Daoy (cell line): ENCODE measurements at places on chromosomes 4 and X. TPM values are rescaled to one million over a fixed set of nuclear protein-coding genes. Genes with fewer than 3 reads are reported as not detected.

Gene SMR3B
- total RNA-seq: not detected in 2 replicates

Gene SOD3
- total RNA-seq: 0.18 and 0.63 TPM in 2 replicates

Gene WDR1
- total RNA-seq: 394 and 409 TPM in 2 replicates

Gene SYNPO2
- 0.11 and 0.86 TPM in 2 replicates for total RNA-seq

Gene MCTS1
- 81.7 and 88.3 TPM in 2 replicates for total RNA-seq

Gene NPY5R
- 0.48 TPM in 1 of 2 replicates, not detected in the other for total RNA-seq

DNA sequence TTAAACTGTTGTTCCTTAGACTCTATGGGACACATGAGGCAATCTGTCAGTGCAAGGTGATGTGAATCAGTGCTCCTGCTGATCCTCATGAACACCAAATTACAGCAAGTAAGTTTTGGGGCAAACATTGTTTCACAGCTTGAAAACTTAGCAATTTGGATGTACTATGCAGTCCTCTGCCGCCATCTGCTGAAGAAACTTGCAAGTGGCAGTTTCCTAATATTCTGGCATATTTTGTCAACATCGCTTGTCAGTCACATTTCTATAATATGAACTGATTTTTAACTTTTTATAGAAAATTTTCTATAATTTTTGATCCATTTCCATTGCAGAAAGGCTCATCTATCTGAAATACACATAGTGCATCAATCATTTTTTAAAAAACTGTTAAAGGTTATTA is 56.3 kb downstream of the ZAR1 start:
- DNase-seq: peak; percentile 13

- DNase-seq: no peak
Observed at GRCh38 chrX:109783701-109784079, 50.6 kb upstream of the ACSL4 start.

DNA sequence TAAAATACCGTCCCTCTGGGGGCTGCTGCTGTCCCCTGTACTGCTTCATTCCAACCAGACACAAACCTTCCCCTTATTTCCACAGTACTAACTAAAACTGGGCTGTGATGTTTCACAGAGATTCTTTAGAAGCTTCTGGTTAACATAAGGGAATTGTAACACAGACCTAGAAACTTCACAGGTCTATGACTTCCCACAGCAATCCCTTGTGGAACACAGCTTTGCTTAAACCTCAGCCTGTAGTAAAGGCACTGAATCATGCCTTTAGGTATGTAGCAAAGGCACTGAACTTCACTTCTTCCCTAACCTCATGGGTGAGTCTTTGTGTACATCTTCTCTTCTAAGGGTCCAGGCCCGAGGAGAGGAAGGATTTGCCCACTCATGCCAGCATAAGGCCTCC is 49.4 kb downstream of the SPINK2 start:
- DNase-seq: no peak

- DNase-seq: no peak
Observed at GRCh38 chrX:77415882-77416281, 31.3 kb upstream of the FGF16 start.

DNA sequence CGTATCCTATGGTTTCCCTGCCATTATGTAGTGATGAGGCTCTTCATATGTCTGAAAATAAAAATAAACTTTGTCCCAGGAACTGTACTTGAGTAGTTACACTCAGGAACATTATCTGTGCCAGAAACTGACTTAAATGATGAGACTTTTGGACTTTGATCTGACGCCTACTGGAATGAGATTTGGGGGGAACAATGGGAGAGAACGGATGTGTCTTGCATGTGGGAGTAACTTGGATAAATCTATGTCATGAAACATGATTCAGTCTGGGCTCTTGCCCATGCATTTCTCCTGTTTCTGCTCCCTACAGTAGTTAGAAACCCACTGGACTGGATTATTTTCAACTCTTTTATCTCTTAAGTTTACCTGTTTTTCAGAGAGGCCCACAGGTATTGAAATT is 2351.4 kb downstream of the PCDH7 start:
- no peak for DNase-seq

DNA sequence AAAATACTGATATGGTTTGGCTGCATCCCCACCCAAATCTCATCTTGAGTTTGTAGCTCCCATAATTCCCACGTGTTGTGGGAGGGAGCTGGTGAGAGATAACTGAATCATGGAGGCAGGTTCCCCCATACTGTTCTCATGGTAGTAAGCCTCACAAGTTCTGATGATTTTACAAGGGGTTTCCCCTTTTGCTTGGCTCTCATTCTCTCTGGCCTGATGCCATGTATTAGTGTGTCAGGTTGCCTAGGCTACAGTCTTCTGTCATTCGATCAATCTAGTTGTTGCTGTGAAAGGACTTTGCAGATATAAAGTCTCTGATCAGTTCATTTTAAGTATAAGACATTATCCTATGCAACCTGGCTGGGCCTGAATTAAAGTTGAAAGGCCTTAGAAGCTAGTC is 209.3 kb upstream of the MAOA start:
- no peak for DNase-seq

GRCh38 chr4:181958446-181958845 is 284.8 kb upstream of the TENM3 start:
- no peak for DNase-seq

DNA sequence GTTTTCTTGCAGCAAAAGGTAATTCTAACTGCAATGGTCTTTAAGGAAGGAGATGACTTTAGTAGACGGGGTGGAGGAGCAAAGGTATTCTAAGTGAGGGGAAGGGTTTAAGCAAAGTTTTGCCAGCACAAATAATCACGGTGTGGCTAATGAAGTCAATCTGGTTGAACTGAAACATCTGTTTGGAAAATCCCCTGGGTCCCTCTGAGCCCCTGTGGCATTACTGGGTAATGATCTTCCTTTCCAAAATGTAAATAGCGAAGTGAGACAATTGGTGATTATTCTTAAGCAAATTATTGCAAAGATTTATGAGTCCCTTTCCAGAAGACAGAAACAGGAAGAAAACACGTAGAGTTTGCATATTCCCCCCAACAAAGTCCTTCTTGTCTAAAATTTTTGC is 47.2 kb downstream of the FGFBP1 start:
- DNase-seq: no peak

- DNase-seq: no peak
Observed at GRCh38 chr4:81494031-81494431, 22.3 kb upstream of the RASGEF1B start.

DNA sequence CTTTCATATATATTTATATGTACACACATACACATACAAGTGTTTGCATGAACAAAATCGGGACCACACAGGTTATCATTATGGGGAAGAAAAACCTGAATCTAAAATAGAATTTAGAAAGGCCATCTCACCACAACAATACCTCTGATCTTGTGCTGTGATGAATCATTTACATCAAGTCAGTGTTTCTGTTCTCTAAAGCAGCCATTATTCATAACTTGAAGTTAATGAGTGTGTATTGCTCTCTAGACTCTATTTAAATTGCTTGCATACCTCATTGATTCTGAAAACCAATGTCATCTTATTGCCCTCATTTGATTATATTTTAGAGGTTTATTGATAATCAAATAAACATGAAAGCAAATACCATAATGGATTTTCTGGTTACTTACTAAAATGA is 71.6 kb downstream of the FAM114A1 start:
- no peak for DNase-seq

DNA sequence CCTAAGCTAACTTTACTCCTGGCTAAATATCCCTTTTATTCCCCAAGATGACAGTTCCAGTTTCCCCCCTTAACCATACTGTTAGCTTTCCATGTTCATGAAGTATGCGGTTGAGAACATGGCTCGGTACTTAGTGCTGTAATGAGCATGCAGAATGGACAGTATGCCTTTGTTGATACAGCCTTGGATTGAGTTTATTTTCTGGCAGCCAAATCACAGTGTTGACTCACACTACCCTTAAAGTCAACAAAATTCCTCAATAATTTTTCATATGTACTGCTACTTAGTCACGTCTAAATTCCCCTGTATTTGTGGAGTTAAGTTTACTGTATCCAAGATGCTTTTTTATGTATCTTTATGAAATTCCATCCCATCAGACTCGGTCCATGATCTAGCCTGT is 1.4 kb upstream of the VEGFC start:
- DNase-seq: peak; percentile 55

GRCh38 chrX:129600981-129601424 is 53.8 kb downstream of the APLN start:
- no peak for DNase-seq

- no peak for DNase-seq
Observed at GRCh38 chr4:180190382-180190781, 2052.8 kb upstream of the TENM3 start.

DNA sequence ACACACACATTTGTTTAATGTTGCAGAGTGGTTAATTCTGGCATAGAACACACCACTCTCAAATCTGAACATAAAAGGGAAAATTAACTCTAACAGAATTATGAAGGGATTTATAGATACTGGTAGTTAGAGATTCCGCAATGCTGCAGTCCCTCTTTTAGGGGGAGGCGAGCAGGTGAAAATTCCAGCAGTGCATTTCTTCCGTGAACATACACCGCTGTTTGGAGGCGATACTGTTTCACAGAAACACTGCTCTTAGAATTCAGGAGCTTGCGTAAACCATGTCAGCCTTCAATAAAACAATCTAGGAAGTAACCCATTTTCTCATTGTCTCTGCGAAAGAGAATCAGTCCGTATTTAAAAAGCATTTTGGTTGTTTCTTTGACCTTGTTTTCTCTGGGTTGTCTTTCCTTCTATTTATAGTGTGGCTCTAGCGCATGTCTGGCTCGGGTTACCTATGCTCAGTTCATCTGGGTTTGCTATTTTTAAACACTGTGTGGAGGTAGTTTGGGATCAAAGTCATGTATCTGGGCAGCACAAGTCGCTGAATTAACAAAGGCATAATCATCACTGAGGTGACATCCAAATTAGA is 90.4 kb downstream of the GPAT3 start:
- no peak for DNase-seq

DNA sequence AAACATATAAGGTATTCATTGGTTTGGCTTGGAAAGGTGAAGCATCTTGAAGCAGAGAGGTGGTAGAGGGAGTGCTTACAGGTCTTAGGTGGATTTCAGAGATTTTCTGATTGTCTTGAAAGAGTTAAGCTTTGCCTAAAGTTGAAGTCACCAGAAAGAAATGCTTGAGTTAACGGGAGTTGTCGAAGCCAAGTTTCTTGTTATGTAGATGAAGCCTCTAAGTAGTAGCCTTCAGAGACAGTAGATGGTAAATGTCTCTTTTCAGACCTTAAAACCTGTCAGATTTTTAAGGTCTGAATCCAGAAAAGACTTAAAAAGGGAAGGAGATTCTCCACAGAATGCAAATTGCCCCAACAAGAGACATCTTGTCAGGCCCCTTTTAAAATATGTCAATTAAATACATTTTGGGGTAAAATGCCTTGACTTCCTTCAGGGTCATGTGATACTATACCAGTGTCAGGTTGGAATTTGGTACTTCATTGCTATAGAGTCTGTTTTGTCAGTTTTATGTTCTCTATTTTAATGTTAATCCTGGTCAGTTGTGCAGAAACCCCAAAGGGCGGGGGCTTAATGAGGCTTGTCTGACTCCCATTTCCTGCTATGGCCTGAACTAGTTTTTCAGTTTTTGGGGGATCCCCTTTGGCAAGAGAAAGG is 81.0 kb downstream of the PCDH18 start:
- DNase-seq: no peak

GRCh38 chrX:70196961-70197720 is 19.9 kb downstream of the DGAT2L6 start:
- DNase-seq: peak; percentile 54

DNA sequence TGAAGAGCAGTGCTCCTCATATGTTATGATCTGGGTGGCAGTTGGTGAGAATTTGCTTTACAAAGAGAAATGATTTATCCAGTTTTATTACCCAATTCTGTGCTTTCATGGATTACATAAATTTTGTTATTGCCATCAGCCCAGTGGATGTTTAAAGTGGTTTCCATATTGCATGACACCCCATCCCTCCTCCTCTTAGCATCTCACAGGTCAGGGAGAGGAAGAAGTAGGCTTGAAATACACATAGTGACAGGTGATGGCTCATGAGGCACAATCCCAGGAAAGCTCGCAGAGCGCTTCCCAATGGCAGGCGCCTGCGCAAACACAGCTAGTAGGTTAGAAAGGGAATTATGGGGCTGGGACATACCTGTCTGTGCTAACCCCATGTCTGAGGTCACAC is 47.7 kb upstream of the GATB start:
- no peak for DNase-seq

- no peak for DNase-seq
Observed at GRCh38 chr4:166827167-166827566, 407.1 kb downstream of the SPOCK3 start.

DNA sequence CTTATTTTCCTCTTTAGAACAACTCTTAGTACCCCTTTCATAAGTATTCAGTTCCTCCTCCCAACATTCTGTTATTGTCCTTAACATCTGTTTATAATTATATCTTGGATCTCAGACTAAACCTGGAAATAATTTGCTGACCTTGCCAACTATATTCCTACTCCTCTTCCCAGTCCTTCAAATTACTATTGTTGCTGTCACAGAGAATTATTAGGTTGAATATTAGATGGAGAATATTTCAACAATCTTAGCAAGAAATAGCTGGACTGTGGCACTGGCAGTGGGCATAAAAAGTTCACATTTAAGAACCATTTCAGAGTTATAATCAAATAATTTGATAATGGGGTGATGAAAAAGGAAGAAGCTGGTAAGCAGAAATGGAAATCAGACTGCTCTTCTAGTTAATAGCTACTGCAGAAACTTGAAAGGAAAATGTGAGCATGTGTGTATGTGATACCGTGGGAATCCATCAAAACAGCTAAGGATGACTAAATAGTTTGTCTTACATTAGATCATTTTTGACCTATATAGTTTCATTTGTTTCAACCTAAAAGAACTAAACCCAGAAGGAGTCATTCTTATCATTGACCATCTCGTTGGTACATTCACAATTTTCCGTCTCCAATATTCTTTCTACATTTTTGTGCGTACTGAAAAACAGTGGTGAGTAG is 43.3 kb upstream of the PRDM8 start:
- DNase-seq: no peak

- no peak for DNase-seq
Observed at GRCh38 chrX:1103360-1103759, 109.1 kb downstream of the CRLF2 start.

DNA sequence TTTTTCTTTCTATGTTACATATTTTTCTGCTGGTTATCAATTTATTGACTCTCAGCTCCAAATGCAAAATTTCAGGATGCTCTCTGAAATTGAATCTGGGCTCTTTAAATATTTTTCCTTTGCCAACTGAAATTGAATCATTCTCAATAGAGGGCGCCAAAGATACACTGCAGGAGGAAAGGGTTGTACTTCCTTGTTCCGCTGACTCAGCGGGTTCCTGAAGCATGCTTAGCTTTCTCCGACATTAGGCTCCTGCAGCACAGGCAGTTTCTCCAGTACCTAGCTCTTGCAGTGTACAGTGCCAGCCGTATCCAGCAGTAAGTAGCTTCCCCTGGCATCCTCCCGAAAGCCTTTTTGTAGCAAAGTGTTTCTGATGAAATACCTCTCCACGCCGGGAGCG is 28.8 kb upstream of the CFAP47 start:
- DNase-seq: peak; percentile 60

GRCh38 chr4:82754513-82755165 is 44.0 kb downstream of the SCD5 start:
- no peak for DNase-seq

- DNase-seq: no peak
Observed at GRCh38 chr4:163243297-163243981, 76.7 kb upstream of the NAF1 start.

- DNase-seq: no peak
Observed at GRCh38 chr4:144507311-144508101, 138.4 kb upstream of the HHIP start.
